Activated T-cell treated with anti-CD3 and anti-CD28 coated beads, Interleukin-2, amount 50 U/mL, for 24 hours (primary cell): ENCODE measurements at places on chromosomes 11 and 22.

DNA sequence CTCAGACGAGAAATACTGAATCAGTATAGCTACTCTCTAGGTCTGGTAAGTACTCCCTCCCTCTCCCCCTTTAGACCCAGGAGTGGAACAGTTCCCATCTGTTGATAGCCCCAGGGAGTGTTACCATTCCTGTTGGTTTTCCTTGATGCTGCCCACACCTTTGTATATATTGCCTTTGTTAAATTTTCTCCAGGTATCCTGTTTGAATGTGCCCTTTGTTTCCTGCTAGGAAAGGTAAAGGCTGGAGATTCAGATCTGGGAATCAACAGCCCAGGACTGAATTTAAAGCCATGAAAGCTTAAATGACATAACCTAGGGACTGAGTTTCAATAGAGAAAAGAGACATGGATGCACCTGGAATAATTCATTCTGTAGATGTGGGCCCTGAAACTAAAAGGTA lies 68.3 kb downstream of the CCDC83 start:
- no peak for DNase-seq

GRCh38 chr11:118789501-118790356 lies 1.2 kb downstream of the DDX6 start:
- no peak for DNase-seq

DNA sequence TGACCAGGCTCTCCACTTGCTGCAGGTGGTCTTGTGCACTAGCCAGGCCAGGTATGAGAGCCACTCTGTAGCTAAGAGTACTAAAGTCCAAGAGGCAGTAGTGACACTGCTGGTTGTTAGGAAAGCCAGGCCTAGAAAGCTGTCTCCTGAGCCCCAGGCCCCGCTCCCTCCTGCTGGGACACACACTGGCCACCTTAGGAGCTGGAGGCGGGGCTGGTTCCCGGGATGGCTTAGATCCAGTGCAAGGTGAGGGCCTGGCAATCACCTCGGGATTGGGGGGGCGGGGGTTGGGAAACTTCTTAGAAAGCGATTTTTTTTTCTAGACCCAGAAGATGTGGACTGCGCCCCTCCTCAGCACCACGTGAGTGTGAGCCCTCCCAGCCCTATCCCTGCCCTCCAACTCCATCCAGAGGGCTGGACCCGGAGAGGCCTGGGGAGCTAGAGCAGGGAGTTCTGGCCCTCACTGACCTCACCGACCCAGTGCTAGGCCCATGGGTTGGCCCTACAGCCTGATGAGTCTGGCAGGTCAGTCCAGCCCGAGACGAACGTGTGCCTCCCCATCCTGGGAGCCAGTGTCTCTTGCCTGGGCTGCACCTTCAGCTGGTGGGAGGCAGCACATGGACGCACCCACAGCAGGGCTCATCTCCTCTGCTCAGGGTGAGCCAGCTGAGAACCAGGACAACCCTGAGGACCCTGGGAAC lies 18.1 kb downstream of the SLC37A2 start:
- no peak for DNase-seq

- DNase-seq, result no peak
These were observed 13.4 kb upstream of the GRK2 start for GRCh38 chr11:67252831-67253239.

GRCh38 chr22:48941033-48941902 lies 886.4 kb downstream of the BRD1 start:
- DNase-seq, result peak; percentile 15

GRCh38 chr22:35390933-35391332 lies 9.0 kb upstream of the MCM5 start:
- no peak for DNase-seq

- DNase-seq, result peak; percentile 81
These were observed 1.8 kb upstream of the PACS1 start for GRCh38 chr11:66068154-66068821.

DNA sequence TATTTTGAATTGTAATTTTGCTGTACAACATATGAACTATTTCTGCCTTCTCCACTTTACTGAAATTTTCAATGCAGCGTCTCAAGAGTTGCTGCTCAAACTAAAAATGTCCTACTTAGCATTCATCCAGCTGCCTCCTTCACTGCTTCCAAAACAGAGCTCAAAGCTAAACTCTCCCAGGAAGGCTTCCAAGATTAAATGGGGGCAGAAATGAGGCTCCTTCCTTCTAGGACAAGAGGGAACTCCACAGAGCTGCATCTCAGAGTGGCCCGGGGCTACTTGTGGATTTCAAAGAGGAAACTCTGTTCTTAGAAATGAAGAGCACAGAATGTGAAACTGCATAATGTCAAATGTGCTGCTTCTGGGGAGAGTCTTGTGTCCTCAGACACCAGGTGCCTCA lies 295.9 kb upstream of the NCAM1 start:
- DNase-seq, result no peak

GRCh38 chr11:66183494-66184048 lies 84.9 kb upstream of the RAB1B start:
- no peak for DNase-seq

GRCh38 chr11:80532633-80533232 lies 1091.9 kb upstream of the TENM4 start:
- DNase-seq, result no peak

DNA sequence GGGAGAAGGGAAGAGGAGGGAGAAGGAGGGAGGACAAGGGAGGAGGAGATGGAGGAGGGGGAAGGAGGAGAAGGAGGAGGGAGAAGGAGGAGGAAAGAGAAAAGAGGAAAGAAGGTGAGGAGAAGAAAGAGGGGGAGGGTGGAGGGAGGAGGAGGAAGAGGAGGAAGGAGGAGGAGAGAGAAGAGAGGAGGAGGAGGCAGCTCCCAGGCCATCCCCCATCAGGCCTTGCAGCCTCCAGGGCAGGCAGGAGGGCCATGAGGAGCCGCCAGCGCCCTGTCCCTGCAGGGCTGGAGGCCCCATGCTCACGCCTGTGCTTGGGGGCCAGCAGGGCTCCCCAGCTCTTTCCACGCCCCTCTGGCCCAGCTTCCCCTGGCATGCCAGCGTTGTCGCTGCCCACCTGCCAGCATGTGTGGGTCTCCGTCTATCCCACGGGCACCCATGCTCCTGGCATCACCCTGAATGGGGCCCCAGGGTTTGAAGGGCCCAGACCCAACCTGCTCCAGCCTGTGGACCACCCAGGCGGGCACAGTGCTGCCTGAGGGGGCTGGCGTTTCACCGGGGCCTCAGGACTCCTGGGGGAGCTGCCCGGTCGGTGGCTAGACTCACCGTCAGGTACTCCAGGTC lies 5.2 kb downstream of the TSPAN32 start:
- DNase-seq, result peak; percentile 26

DNA sequence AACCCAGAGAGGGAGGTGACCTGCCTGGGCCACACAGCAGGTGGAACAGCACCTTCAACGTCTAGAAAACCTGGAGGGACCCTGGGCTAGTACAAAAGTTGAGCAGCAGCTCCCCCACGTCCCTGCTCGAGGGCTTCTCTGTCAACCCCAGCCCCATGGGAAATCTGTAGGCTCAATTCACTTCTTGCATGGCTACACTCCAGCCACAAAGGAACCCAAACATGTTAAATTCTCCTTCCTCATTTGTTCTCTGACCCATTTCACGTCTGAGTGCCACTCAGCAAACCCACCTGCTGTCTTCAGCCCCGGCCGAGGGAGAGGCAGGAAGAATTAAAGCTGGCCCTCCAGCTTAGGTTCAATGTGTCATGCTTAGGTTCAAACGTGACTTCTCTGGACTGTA lies 418.5 kb downstream of the MIAT start:
- no peak for DNase-seq

DNA sequence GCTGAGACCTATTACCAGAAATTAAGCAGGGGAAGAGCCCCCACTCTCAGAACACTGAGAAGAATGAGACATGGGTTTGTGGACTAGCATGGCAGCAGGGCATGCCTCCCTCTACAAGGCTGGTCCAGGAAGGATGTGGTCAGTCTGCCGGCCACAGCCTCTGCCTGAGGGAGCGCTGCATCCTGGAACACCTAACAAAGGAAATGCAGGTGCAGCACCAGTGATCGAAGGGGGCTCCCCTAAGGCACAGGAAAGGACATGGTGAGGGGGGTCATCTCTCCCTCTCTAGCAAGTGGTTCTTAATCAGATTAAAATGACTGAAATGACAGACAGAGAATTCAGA lies 40.6 kb upstream of the ARL14EP start:
- no peak for DNase-seq

- DNase-seq, result no peak
These were observed 33.2 kb downstream of the SLC5A12 start for GRCh38 chr11:26688701-26689100.

DNA sequence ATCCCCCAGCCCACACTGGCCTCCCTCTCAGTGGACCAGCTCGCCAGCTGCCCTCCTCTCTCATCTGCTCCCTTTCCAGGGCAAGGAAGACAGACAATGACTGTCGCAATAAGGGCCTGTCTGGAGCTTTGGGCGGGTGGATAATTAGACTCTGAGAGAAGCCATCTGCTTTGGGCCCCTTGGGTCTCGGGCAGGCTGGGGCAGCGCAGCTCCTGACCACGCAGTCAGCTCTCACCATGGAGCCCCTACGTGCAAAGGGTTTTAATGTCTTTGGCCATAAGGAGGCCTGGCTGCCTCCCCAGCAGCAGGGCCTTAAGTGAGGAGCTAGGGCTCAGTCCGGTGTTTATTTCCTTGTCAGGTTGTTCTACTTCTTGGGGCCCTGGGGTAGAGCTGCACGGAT lies 153.9 kb downstream of the CHST1 start:
- DNase-seq, result no peak

- DNase-seq, result no peak
These were observed 1862.4 kb upstream of the RAG2 start for GRCh38 chr11:38460429-38460828.

DNA sequence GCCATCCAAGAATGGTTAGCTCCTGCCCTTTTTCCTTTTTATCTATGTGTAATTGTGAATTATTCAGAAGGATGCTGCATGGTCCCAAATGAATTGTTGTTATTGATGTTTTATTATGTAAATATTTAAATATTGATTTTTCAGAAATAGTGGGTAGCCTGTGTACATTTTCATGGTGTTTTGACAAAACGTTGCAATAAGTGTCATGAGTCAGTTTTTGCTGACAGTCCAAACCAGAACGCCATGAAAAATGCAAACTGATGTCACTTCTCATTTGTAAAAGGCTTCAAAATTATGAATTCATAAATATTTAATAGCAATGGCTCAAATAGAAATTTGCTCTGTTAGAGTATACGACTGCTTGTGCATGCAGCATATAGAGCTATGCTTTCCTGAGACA lies 422.5 kb downstream of the CNTN5 start:
- no peak for DNase-seq

DNA sequence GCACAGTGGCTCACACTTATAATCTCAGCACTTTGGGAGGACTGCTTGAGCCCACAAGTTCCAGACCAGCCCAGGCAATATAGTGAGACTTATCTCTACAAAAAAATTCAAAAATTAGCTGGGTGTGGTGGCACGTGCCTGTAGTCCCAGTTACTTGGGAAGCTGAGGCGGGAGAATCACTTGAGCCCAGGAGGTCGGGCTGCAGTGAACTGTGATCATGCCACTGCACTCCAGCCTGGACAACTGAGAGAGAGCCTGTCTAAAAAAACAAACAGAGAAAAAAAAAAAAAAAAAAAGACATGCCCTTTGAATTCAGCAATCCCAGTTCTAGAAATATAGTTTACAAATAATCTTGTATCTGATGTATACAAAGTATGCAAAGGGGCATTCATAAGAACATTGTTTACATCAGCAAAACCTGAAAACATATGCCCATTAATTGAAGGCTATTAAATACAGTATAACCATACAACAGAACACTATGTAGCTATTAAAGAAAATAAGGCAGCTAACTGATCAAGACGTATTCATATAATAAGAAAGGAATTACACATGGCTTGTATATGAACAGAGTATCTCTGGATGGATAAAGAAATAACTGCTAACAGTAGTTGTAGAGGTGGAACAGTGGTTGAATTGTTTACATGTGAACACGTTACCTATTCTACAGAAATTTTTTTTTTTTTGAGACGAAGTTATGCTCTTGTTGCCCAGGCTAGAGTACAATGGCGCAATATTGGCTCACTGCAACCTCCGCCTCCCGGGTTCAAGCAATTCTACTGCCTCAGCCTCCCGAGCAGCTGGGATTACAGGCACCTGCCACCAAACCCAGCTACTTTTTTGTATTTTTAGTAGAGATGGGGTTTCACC lies 35.7 kb downstream of the CELF1 start:
- DNase-seq, result no peak

DNA sequence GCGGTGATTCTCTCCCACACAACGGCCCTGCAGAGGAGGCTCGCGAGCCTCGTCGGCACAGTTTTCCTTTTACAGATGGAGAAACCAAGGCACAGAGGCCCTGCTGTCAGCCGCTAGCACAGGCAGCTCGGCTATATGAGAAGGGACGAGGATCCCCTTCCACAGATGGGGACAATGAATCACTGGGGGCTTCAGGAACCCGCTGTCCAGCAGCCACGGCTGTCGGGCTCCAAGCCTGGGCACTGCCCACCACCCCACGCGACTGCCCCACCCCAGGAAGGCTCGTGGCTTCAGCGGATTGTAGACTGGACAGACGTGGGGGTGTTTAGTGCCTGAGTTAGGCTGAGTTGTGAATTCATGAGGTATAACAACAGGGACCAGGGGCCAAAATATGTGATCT lies 17.2 kb upstream of the FGF3 start:
- no peak for DNase-seq

- no peak for DNase-seq
These were observed 65.2 kb upstream of the MTMR2 start for GRCh38 chr11:95989076-95989605.

GRCh38 chr11:26741036-26741435 lies 19.2 kb upstream of the SLC5A12 start:
- DNase-seq, result no peak

DNA sequence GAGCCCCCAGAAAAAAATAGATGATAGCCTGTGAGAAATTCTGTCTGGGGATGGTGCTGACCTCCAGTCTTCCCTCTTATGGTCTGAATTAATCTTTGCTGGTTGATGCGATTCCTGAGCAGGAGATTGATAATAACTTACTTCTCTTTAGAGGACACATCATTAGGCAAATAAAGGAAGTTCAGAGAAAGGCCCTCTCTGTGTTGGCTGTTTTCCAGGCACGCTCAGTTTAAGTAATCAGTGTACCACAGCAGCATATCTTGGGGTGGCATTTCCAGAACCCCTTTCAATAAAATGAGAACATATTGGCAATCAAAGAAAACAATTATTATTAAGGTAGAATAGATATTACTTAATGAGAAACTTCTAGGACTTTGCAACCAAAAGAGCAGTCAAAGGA lies 1129.3 kb upstream of the RAG2 start:
- no peak for DNase-seq

DNA sequence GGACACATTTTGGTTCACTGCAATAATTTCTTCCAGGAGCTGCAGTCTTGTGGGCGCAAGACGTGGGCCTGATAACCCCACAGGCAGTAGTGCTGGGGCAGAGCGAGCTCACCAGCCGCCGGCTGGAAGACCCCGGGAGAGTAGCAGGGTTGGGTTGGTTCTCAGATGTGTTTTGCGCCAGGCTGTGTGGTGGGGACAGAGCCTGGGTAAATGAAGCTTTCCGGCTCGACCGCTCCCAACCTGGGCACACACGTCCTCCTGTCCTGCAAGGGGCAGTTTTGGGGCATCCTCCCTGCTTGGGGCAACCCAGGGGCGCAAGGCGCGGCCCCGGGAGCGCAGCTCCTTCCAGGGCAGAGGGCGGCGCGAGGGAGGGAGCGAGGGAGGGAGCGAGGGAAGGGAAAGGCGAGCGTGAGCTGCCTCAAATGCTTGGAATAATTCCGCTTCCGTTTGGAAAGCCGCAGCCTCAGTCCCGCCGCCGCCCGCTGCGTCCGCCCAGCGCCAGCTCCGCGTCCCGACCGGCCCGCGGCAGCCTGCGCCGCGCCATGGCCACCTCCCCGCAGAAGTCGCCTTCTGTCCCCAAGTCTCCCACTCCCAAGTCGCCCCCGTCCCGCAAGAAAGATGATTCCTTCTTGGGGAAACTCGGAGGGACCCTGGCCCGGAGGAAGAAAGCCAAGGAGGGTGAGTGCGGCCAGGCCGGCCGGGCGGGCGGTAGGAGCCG lies at the start of gene PARVA:
Gene PARVA (plus strand): TSS at position 466 of the 718 bp plus-strand sequence. CDS start 77 bp downstream, at position 543.
- DNase-seq, result peak; percentile 36
